ENCODE measurements at places on chromosomes 4 and X.

- DNase-seq: no peak
These were observed 2.8 kb downstream of the SLC35A2 start for GRCh38 chrX:48908600-48908999.

DNA sequence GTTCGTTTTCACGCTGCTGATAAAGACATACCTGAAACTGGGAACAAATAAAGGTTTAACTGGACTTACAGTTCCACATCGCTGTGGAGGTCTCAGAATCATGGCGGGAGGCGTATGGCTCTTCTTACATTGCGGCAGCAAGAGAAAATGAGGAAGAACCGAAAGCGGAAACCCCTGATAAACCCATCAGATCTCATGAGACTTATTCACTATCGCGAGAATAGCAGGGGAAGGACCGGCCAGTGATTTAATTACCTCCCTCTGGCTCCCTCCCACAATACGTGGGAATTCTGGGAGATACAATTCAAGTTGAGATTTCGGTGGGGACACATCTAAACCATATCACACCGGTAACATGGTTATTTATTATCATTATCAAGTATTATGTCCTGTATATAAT is 2204.5 kb downstream of the ARAP2 start:
- no peak for DNase-seq

DNA sequence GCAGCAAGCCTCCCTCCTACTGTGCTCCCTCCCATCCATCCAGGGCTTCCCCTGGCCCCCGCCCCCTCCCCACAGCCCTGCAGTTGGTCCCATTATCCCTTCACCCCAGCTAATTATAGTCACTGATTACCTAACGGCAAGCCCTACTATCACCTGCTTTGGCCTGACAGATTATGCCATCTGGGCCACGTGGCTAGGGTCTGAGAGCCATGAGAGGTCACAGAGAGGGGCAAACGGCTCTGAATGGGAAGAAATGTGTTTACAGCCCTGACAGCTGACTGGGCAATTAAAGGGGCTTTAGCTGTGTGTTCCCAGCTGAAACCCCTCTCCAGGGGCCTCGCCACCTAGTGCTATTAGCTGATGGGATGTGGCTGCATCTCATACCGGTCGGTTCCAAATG is 134.4 kb upstream of the CPEB2 start:
- no peak for DNase-seq

DNA sequence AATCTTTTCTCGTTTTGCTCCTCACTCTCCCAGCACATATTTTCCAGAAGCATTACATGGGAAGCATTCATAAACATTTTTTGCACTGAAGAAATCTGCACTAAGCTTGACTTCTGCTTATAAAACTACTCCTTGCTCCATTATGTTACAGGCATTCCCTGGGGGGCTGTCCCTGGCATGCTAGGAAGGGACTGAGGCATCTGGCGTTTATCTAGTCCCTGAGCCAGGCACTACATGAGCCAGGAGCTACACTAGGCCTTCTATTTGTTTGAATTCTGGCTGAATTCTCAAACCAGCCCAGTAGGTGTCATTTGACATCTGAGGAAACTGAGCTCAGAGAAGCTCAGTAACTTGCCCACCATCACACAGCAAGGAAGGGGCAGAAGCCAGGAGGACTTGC is 43.3 kb downstream of the NHSL2 start:
- no peak for DNase-seq

GRCh38 chr4:148795156-148795864 is 353.1 kb upstream of the NR3C2 start:
- DNase-seq: no peak

GRCh38 chrX:133563705-133564104 is 148.4 kb upstream of the GPC4 start:
- no peak for DNase-seq

GRCh38 chr4:148793221-148793620 is 351.0 kb upstream of the NR3C2 start:
- DNase-seq: no peak

DNA sequence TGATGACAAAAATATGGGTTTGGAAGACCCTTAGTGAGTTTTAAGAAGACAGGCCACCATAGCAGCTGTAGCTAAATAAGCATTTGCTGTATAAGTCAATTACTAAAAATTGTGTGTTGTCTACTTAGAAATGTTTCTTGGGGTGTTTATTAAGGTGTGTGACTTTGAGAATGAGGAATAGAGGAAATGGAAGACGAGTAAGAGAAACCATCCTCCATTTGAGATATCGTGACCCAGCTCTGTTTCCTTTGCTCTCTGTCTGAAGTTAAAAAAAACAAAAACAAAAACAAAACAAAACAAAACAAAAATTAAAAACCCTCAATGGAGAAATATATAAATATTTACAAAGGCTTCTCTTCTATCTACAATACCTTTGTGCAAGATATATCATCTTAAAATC is 41.7 kb upstream of the FAM9C start:
- no peak for DNase-seq

DNA sequence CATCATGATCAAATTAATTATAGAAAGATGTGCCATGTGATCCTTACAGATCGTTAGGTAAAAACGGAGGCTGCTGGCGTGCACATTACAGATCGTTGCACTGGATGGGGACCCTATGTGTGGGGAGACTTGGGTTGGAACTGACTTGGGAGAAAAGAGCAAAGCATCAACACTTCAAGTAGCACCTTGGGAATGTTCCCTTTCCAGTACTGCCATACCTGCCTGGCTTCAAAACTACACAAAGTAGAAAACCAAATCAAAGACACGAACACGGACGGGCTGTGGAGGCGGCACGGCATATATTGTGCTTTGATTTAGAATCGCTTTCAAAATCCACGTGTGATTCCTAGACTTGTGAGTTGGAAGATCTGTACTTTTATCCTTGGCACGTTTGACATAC is 898 bp downstream of the CMC4 start:
- DNase-seq: no peak

DNA sequence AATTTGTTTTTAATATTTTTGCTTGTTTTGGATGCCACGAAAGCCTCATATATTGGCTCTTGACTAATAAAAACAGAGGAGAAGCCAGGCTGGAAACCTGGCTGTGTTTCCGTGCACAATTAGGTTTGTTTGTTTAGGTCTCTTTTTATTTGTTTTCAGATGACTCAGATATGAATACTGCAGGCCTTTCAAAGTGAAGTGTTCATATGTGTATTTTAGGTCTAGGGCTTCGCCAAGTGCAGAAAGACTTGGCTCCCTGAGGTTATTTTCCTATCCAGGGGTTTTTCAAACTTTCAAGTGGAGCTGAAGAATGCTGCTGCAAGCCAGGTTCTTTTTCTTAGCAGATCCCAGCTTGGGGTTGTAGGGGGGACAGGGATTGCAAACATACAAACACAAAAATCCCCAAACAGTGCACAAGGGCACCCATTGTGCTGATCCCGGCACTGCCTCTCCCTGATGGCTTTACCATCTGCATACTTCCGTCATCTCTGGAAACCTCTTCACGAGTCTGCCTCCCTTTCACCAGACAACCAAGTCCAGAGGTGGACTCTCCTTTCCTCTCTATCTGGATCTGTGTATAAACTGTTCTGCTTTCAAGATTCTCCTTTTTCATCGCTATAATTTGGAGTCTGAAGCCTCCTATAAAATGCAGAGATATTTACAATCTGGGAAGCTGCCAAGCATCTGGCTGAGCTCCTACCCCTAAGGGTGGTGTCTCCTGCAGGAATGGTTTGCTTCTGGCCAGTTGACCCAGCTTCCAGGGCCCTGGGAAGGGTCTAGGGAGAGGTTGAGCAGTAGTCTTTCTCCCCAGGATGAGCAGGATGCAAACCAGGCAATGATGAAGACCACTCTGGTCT is 108.6 kb downstream of the SMIM20 start:
- DNase-seq: no peak

GRCh38 chr4:1014291-1015167 is 3.1 kb downstream of the FGFRL1 start:
- DNase-seq: no peak

GRCh38 chr4:39427520-39428114 is 20.9 kb downstream of the KLB start:
- DNase-seq: no peak

DNA sequence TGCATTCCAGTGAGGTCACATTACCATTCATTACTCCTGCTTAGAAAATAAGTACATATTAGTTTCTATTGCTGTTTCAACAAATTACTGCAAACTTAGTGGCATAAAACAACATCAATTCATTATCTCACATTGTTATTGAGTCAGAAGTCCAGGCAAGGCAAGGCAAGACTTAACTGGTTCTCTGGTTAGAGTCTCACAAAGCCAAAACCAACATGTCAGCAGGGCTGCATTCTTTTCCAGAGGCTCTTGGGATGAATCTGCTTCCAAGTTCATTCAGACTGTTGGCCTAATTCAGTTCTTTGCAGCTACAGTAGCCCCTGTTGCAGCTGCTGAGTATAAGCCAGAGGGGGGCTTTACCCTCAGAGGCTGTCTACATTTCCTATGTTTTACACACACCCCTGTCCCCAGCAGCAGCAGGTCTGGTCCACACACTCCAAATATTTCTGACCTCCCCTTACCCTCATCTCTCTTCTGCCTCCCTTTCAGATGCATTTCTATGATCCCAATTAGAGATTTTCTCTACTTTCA is 892.1 kb upstream of the EPHA5 start:
- DNase-seq: no peak

DNA sequence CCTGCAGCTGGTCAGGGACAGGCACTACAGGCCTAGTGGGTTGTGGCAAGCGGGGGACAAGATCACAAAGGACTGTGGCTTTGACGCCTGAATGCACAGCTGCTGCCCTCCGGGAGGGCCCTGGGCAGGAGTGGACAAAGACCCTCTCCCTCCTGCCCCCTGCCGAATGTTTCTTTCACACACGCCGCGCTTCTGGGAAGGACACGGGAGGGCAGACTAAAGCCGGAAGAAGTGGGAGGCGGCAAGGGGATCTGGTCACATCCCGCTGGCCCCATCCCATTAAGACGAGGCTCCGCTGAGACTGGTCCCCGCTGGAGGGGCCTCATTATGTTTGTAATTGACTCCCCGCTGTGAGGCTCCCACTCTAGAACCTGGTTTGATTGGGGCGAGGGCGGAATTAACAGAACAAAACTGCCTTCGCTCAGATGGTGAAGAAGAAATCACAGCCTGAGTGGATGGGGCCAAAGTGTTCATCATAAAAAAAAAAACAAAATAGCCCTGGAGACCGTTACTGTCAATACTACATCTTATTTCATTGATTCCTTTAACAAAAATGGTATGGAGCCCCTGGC is 37.8 kb upstream of the PSAPL1 start:
- no peak for DNase-seq

DNA sequence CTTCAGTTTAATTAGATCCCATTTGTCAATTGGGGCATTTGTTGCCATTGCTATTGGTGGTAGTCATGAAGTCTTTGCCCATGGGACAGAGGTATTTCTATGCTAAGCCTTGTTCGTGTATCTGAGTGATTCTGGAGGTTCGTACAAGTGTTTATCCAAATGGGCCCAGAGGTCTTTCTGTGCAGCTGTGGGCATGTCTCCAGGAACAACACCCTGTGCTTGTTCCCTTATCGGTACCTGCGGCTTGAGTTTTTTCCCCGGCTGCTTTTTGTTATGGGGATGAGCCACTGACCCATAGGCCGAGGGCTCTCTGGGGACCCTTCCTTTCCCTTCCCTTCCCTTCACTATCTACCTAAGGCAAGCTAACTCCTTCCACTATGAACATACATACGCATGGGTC is 81.4 kb upstream of the WDR1 start:
- DNase-seq: no peak

- peak; percentile 12 for DNase-seq
These were observed 118.2 kb downstream of the NAF1 start for GRCh38 chr4:163048447-163048846.

DNA sequence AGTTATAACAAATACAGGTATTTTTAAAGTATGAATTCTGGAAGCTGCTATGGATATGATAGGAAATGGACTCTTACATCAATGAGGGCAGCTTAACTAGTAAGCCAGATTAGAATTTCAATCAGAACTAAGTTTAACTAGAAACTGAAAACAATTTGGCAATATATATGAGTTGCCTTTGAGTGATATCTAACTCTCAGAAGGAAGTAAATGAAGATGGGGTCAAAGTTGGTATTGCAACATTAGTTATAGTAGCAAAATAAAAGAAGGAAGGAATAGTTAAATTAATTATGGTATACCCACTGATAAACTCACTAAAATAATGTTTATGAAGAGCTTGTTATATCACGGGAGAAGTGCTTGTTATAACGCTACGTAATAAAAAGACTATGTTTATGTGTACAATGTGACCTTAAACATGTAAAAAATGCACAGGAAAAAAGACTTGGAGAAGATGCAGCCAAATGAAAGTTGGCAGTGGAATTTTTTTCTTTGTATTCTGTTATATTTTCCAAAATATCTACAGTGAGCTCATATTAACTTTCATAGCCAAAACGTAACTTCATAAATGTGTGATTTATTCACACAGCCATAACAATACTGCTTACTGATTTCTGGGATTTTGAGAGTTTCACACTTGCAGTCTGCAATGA is 34.5 kb downstream of the PHKA2 start:
- no peak for DNase-seq

- no peak for DNase-seq
These were observed 265.3 kb upstream of the GK2 start for GRCh38 chr4:79673377-79673776.

DNA sequence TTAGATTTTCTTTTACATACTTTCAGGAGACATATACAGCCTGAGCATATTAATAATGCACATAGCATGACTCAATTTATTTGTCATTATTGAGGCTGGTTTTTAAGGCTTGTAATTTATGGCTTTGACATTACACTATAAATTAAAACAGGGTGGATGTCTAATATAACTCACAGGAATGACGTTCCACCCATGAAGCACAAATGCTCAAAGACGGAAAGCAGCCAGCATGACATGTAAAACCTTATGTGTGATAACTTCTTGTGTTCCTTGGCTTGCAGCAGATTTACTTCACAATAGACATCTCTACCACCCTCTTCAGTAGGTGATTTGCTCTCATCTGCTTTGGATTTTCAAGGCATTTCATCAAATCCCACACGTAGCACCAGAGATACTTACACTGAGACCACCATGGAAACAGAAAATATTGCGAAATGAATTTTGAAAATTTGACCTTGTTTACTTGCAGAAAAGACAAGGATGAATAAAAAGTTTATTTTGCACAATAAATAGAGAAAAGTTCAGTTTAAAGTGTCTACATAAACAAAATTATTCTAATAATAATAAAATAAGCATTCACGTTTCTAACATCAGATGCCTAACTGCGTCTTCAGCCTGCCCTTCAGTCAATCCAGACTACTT is 64.7 kb upstream of the BTC start:
- no peak for DNase-seq

Data from activated CD4-positive, alpha-beta T cell treated with anti-CD3 and anti-CD28 coated beads, Interleukin-10, Interleukin-2, amounts not matched to agents 100 ng/mL and 50 ng/mL, durations not matched to agents 16 hours and 8 hours (primary cell).